ENCODE measurements at places on chromosomes 1 and 21.

GRCh38 chr1:231161667-231162296, at the start of gene TRIM67:
TRIM67 (plus strand) TSS chr1:231162058; CDS start chr1:231162970, 912 bp downstream.
- DNase-seq, result no peak

GRCh38 chr21:42201615-42202161, 17.3 kb upstream of the ABCG1 start:
- no peak for DNase-seq

DNA sequence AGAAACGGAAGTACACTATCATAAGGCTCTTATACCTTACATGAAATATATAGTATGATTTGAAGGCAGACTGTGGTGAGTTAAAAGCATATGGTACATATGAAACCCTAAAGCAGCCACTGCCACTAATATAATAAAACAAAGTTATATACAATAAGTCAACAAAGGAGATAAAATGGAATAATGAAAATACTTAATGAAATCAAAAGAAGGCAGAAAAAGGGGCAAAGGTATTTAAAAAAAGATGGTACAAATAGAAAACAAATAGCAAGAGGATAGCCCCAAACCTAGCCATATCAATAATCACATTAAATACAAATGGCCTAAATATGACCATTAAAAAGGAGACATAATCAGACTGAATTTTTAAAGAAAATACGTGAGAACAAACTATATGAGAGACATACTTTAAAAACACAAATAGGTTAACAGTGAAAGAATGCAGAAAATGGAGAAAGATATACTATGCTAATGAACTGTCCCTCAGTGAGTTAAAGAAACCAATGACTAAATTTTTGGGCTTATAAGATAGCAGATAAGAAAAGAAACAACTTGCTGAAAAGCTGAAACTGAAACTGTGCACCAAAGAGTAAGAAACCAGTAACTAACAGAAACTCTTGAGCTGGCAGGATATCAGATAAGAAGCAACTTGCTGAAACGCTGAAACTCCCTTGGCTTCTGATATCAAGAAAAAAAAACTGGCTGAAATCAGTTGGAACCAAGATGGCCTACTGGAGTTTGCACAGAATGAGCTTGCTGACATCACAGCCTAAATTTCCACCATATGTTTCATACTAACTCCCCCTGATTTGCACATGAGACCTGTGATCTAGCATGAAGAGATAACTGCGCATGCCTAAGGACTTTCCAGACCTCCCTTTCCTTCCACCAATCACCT, 44.3 kb upstream of the IL10 start:
- DNase-seq, result no peak

DNA sequence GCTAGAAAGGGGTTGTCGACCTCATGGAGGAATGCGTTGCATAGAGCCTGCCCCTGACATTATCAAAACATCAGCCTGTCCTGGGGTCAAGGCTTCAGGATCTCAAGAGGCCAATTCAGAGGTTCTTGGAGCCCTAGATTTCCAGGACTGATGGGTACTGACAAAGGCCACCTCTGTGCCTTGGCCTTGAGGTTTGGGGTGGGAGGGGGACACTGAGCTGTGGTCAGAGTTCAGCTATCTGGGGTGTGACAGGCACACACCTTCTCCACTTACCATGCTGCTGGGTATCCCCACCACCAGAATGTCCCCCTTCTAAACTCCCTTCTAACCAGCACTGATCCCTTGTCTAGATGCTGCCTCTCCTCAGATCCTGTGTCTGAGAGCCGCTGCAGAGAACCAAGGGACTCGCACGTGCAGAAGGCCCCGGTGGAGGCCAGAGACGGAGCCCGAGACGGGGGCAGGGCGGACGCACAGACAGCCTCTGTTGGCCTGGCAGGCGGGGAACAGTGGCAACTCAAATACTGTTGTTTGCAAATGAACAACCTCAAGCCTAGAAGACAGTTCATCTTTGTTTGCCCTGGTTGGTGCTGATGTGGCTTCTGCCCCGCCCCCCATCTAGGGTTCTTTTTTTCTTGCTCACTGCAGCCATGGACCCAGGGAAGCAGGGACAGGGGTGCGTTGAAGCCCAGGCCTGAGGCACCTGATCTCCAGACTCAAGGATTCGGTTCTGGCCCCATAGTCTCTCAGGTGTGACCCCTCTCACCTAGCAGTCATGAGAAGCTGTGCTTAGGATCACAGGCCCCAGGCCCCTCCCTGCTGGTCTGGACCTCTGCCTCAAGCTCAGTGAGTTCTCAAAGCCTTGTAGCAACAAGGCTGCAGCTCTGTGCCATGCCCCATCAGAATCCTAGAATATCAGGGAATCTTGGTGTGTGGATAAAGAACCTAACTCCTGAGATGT, 28.1 kb upstream of the CSF1 start:
- DNase-seq, result no peak

DNA sequence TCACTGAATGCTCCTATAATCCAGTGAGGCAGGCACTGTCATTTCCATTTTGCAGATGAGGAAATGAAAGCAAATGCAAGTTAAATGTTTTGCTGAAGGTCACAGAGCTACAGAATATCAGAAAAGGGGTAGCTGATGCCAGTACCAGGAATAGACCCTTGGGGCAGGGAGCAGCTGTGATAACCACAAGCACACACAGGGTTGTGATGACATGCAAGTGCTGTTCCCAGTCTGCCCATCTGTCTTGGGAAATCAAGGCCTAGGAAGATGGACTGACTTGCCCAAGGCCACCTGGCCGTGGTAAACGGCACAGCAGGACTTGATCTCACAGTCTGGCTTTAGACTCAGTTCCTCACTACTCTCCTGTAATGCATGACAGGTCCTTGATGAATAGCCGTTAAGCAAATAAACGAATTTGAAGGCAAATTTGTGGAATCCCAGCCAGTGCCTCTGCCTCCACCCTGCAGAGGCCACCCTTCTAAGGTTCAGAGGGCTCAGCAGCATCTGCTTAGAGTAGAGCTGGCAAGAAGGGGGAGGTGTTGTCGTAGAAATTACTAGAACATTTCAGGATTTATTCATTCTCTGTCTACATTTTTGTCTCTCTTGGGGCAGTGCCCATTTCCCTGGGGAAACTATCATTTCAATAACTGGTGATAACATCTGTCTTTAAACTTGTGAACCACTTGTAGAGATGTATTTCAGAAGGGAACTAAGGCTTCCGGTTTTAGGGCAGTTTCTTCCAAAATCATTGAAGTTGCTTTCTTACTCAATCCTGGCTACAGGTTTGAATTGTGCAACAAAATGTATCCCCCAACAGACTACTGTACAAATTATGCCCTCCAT, 53.2 kb upstream of the MRPS6 start:
- DNase-seq, result no peak

- no peak for DNase-seq
These were observed 73.3 kb upstream of the PDE4B start for GRCh38 chr1:65719391-65719790.

DNA sequence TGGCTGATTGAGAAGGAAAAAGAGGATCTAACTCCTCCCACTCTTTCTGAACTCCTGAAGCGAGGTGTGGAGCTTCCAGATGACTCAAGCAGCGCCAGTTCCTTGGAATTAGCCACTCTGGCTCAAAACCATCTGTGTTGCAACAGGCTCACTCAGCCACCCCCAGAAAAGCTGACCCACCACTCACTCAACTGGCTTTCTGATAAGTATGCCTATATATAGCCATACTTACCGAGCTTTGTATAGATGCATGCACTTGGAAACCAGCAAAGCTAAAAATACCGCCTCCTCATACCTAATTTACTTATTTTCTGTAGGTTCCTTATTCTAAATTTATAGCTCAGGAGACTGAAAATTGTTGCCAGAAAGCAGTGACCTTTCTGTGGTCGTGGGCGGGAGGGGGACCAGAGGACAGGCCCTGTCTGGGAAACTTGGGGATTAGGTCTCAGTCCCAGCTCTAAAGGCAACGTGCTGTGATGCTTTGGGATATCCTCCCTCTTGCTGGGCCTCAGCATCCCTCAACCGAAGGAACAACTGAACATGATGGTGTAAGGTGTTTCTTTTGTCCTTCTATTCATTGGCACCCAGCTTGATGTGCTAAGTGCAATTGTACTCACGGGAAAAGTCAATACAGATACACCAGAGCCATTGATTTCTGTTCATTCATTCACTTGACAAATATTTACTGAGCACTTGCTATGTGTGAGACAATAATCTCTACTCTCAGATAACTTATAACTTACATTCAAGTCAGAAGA, 65.7 kb downstream of the NENF start:
- DNase-seq, result no peak

- no peak for DNase-seq
These were observed 4.9 kb downstream of the ARHGEF19 start for GRCh38 chr1:16207318-16208269.

GRCh38 chr1:43058545-43059360, 100.1 kb upstream of the SLC2A1 start:
- DNase-seq, result no peak

DNA sequence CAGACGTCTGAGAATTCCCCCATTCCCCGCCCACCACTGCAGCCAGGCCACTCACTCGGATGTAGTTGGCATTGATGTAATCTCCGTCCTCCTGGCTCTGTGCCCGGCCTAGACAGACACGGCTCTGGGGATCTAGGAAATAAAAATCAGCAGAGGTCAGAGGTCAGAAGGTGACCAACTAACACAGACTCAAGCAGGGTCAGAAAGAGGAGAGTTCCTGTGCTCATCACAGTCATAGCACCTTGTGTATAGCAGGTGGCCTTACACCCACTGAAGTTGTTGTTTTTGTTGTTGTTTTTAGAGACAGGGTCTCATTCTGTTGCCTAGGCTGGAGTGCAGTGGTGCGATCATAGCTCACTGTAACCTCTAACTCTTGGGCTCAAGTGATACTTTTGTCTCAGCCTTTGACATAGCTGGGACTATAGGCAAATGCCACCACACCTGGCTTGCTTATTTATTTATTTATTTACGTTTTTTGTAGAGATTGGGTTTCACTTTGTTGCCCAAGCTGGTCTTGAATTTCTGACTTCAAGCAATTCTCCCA, 4.9 kb downstream of the PTPN7 start:
- no peak for DNase-seq

GRCh38 chr1:76298399-76298798, 223.9 kb downstream of the ST6GALNAC3 start:
- DNase-seq, result no peak

DNA sequence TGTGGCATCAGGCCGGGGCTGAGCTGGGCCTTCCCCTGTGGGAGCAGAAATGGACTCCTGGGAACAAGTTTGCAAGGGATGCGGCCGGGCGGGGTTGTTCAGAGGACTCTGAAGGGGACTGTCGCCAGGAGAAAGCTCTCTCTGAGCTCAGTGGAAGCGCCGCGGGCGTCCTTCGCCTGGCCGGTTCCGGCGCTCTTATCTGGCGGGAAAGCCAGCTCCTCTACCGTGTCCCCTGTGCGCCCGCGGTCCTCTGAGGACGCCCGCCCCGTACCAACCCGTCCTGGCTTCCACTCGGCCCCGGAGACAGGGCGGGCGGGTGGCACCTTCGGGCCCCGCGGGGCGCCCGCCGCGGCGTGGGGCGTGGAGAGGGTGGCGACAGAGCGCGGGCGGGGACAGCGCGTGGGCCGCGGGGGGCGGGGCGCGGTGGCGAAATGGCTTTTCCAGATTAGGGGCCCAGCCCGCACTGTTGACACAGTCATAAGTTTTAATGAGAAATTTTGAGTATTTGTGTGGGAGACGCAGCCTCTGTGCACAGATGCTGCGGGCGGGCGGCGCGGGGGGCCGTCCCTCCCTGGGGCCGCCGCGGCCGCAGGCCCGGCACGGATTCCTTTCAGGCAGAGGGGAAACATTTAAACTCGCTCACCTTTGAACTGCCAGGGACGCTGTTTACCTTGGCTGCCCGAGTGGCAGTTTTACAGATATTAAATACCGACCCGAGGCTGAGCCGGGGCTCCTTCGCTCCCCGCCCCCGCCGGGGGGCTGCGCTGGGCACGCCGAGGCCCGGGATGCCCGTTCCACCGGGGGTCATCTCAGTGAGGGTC, 70.2 kb downstream of the FOXD2 start:
- DNase-seq, result no peak

All from activated naive CD4-positive, alpha-beta T cell (primary cell).